ENCODE measurements at places on chromosomes 5 and 9.

- no peak for DNase-seq
These were observed 774.2 kb upstream of the COX7C start for GRCh38 chr5:85843535-85843934.

GRCh38 chr9:129442803-129443511, 177.9 kb downstream of the C9orf50 start:
- DNase-seq, result no peak

DNA sequence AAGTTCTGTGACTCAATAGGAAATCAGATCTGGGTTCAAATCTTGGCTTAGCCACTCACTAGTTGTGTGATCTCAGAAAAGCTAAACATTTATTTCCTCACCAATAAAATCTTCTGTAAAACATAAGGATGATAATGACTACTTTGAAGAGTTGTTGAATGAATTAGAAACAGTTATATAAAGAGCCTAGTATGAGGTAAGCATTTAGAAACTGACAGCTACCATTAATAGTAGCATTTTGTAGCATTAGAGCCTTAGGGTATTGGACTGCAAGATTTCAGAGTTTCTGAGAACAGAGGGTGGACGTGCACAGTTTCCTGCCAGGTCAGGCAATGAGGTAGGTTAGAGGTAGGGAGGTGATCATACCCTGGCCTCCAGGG, 293.2 kb downstream of the CWC27 start:
- no peak for DNase-seq

- DNase-seq, result peak; percentile 50
These were observed 1.1 kb downstream of the LARP1 start for GRCh38 chr5:154756009-154756867.

DNA sequence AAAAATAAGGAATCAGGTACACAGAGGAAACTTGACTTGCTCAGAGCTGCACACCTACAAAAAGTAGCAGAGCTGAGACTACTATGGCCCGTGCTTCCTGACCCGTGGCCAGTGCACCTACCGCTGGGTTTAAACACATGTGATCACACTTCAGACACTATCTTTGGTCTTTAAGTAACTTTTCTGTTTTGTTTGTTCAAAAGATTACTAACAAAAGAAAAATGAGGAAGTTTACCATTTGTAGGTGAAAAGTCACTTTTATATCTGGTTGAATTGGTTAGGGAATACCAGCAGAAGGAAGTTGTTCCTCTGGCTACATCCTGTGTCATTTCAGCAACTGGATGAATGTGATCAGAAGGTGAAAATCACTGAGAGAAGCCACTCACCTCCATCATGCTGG, 6.5 kb upstream of the SYK start:
- DNase-seq, result no peak

GRCh38 chr5:108579236-108579635, 168.5 kb upstream of the FER start:
- no peak for DNase-seq

- DNase-seq, result no peak
These were observed 943 bp downstream of the STING1 start for GRCh38 chr5:139481580-139482049.

- DNase-seq, result no peak
These were observed 31.7 kb upstream of the ARAP3 start for GRCh38 chr5:141713616-141714309.

GRCh38 chr5:31382051-31382878, 149.6 kb downstream of the DROSHA start:
- peak; percentile 63 for DNase-seq

GRCh38 chr5:116861097-116861496, 286.5 kb upstream of the SEMA6A start:
- no peak for DNase-seq

GRCh38 chr9:9920425-9921060, 692.3 kb downstream of the PTPRD start:
- DNase-seq, result no peak

- DNase-seq, result no peak
These were observed 54.2 kb downstream of the LRSAM1 start for GRCh38 chr9:127505396-127506116.

DNA sequence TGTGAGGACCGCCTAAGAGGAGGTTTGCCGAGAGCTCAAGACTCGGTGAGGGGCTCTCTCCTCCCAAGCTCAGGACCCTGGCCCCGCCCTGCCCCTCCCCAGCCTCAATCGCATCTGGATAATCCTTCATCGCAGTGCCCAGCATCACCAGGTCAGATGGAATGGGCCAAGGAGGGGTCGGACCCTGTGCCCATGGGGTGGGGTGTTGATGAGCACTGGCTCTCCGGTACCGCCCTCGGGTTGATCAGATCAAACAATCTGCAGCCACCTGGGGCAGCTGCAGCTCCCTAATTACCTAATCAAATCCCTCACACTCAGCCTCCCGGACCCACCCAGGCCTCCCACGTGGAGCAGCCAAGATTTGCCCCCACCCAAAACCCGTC, 24.4 kb upstream of the TDRD7 start:
- DNase-seq, result no peak

- peak; percentile 52 for DNase-seq
These were observed 2.2 kb downstream of the AIF1L start for GRCh38 chr9:131098391-131099101.

GRCh38 chr5:143152445-143152844, 251.0 kb downstream of the NR3C1 start:
- no peak for DNase-seq

GRCh38 chr5:60630836-60631235, 69.1 kb downstream of the DEPDC1B start:
- no peak for DNase-seq

DNA sequence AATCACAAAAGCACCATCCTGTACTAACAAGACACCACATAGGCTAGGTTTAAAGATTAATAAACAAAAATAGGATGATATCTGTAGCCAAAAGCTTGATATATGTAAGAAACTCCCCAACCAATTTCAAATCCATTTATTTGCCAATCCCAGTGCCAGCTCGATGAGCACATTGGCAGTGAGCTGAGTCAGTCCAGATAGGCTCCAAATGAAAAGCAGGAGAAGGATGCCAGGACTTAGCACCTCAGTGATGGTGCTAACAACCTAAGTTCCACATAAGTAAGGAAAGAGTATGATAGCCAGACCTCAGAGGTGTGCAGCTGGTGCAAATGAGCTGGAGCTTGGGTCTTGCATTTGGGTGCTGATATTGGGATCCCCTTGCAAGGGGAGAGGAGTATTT, 158.1 kb downstream of the SIL1 start:
- DNase-seq, result no peak

DNA sequence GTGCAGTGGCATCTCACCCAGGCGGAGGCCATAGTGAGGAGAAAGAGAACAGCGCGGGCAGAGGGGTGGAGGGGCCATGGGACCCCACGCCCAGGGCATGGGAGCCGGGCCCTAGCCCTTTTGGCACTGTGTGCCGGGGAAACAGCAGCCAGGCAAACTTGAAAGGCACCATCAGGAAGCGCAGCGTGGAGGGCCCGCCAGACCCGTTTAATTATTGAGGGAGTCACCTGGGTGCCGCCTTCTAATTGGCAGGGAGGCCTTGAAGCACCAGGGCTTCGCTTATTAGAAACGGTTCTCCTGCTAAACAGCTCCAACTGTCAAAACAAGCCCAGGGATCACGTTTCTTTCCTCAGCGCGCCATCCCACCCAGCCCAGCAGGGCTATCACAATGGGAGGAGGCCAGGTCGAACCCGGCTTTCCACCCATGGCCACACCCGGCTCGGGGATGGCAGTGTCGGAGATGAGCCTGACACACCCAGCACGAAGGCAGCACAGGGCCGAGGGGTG, 104.6 kb upstream of the SARDH start:
- DNase-seq, result peak; percentile 66

- no peak for DNase-seq
These were observed 123.6 kb downstream of the SEMA6A start for GRCh38 chr5:116451066-116451465.

DNA sequence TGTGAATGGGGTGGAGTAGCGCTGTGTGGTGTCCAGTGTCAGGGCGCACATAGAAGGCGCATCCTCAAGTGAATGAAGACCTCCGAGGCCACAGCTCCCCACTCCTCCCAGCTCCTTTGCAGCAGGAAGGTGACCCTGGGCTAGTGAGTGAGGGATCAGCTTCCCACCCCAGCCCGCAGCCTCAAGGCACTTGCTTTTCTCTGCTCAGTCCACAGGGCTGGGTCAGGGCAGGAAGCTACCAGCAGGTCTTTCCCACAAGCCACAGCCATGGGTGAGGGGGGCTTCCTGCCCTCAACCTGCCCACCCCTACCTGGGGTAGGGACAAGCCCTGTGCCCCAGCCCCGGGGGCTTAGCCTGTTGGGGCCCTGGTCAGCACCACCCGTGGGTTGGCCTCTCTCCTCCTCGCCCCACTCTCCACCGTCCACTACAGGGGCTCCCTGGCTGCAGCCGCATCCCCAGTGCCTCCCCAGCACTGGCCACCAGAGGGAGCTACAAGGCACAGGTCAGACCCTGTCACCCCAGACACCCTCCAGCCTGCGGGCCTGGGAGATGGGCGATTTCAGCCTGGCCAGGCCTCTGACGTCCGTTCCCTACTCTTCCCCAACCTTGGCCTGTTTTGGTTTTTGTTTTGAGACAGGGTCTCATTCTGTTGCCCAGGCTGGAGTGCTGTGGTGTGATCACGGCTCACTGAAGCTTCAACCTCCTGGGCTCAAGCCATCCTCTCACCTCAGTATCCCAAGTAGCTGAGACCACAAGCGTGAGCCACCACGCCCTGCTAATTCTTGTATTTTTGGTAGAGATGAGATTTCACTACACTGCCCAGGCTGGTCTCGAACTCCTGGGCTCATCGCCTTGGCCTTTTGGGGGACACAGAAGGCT, 1.3 kb upstream of the ABCA2 start:
- DNase-seq, result peak; percentile 87

DNA sequence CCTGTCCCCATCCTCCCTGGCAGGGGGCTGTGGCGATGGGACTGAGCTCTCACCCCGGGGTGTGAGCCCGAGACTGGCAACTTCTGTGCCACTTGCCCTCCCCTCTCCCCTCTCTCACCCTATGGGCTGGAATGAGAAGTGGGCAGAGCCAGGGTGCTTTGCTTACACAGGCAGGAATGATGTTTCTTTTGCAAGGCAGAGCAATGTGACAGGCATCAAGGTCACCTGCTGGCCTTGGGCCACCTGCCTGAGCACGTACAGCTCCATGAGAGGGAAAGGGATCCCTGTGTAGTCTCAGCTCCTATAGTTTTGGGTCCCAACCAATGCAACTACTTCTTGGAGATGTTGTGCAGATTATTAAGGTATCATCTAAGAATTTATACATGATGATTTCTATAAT, 252.8 kb upstream of the DAP start:
- DNase-seq, result no peak

DNA sequence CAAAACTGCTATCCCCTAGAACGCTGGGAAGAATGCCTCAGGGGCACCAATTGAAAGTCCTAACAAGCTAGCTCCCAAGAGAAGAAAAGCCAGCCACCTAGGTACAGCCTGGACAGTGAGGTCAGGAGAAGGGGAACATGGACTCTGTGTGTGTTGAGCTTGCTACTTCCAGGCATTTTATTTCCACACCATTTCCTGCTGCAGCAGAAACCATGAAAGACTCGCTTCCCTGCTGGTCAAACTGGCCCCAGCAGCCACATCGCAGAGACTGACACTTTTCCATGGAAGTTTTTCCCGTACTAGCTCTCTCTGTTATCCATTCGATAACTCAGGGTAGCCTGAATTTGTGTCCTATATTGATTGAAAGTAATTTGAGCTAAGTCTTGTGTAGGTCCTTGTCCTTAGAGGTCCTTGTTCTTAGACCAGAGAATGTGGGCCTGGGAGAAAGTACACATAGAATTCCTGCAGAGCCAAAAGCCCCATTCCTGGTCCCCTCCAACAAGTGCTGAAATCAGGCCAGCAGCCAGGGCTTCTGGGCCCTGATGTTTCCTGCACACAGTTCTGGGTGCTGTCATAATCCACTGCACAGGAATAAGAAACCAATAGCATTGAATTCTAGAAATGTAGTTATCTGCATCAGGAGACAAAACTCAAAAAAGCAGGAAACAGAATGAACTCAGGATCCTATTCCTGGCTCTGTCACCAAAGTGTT, 96.6 kb downstream of the BRINP1 start:
- no peak for DNase-seq

- DNase-seq, result no peak
These were observed 46.9 kb upstream of the EGFL7 start for GRCh38 chr9:136615631-136616306.

GRCh38 chr5:66810848-66811261, 214.7 kb downstream of the MAST4 start:
- no peak for DNase-seq

- no peak for DNase-seq
These were observed 41.3 kb upstream of the CDKN2AIPNL start for GRCh38 chr5:134453016-134453415.

- DNase-seq, result no peak
These were observed 222.7 kb downstream of the ICE1 start for GRCh38 chr5:5645198-5645597.

DNA sequence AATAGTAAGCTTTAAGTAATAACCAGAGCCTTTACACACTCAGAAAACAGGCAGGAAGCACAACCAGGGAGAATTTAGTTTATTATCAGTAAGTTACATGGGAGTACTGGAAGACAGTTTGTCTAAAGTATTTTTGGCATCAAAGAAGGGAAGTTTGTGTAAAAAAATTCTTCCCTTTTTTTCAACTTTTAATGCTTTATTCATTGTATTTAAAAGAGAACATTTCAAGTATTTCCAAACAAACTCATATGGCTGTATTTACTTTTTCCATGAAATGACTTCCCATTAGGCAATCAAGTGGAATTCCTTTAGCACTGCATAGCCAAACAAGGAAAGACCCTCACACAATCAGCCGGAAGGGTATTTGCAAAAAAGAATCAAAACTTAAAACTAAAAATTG, 26.7 kb downstream of the RNF145 start:
- DNase-seq, result peak; percentile 24

GRCh38 chr9:95783426-95783975, 92.0 kb upstream of the ERCC6L2 start:
- DNase-seq, result no peak

GRCh38 chr5:38115318-38115827, 143.0 kb upstream of the EGFLAM start:
- no peak for DNase-seq

DNA sequence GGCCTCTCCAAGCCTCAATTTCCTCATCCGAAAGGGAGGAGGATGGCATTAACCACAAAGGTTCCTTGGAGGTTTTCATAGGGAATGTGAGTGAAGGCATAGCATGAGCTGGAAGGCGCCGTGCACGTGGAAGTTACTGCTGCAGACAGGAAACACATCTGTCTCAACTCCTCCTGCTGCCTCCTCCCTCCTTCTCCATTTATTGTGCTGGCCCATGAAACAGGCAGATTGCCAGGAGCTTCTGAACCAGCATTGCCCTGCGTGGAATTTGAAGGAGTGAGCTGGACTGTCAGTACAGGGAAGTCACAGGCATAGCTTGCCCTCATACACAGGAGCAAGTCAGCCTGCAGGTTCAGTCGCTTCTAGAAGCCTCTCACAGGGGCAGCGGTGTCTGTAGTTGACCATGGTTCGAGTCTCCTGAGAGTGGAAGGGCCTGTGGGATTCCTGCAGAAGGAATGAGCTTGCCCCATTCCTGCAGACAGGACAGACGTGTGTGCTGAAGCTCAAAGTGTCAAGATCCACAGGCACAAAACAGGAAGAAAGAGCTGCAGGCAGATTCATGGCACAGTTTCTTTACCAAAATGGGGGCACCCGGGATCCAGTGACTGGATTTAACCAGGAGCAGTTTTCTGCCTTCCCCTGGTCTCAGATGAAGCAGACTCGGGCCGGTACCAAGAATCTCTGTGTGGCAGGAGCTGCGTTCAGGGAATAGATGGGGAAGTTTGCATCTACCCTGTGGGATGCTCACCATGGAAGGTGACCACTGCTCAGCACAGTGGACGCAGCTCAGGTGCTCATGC, 48.7 kb upstream of the CTSL start:
- DNase-seq, result no peak

All from kidney (tissue), 22 donors.